ENCODE measurements at places on chromosomes 16 and 17. TPM values are rescaled to one million over a fixed set of nuclear protein-coding genes. Genes with fewer than 3 reads are reported as not detected.

PTX4 gene
- not detected for total RNA-seq

PYY gene
- not detected for total RNA-seq

PLLP gene
- total RNA-seq, result not detected

TBC1D3H gene
- not detected for total RNA-seq

NFAT5 gene
- 8.3 TPM for total RNA-seq

KRTAP4-6 gene
- not detected for total RNA-seq

SERPINF2 gene
- not detected for total RNA-seq

ZDHHC1 gene
- total RNA-seq, result 1.0 TPM

QPRT gene
- total RNA-seq, result 0.13 TPM

SDR42E1 gene
- not detected for total RNA-seq

GLYR1 gene
- total RNA-seq, result 49.0 TPM

GGT6 gene
- not detected for total RNA-seq

GAST gene
- total RNA-seq, result not detected

KRTAP2-2 gene
- not detected for total RNA-seq

KRT9 gene
- total RNA-seq, result not detected

FOXF1 gene
- 34.7 TPM for total RNA-seq

GJD3 gene
- not detected for total RNA-seq

SLC6A2 gene
- total RNA-seq, result not detected

SLC16A11 gene
- total RNA-seq, result not detected

FSCN2 gene
- total RNA-seq, result 0.61 TPM

NPW gene
- not detected for total RNA-seq
